GM23248 (cell line): ENCODE measurements at places on chromosomes 3 and 15. TPM values are rescaled to one million over a fixed set of nuclear protein-coding genes. Genes with fewer than 3 reads are reported as not detected.
A peak's percentile ranks its signal among the peaks of the same experiment; 100 is the strongest.

DNA sequence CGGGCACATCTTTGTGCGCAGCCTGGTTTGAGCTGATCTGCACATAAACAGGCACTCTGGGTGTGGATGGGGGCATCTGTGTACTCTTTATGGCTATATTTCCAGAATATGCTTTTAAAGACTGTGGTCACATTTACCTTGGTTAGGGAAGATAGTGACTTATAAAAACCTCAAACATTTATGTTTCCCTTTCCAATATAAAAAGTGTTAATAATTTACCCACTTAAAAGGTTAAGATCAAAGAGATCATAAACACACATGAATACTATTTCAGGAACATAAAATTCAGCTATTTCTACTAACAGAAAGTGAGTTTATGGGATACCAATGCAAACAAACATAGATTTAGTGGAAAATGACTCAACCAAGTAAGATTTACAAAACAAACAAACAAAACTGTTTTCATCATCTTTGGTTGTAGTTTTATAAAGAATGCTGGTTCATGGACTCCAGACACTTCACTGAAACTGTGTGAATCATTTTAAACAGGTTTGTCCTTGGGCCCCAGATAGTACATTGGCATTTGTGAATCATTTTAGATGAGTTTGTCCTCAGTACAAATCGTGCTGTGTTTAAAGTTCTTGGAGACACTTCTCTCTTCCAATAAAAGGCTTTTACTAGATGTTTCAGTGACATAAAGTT is 253.5 kb upstream of the CTDSPL start:
- H3K4me3 ChIP-seq = no peak overlapping the region
- no peaks in the 10 kb centered on the region for H3K4me1 ChIP-seq
- H3K27me3 ChIP-seq = no peaks in the 10 kb centered on the region
- peak; percentile 12 for DNase-seq

GRCh38 chr15:101396484-101397261 is 92.8 kb downstream of the PCSK6 start:
- DNase-seq = no peak
- no peaks in the 10 kb centered on the region for H3K36me3 ChIP-seq
- H3K27ac ChIP-seq = no peak overlapping the region
- H3K4me1 ChIP-seq = no peaks in the 10 kb centered on the region

- H3K27ac ChIP-seq = no peak overlapping the region
- H3K4me1 ChIP-seq = no peaks in the 10 kb centered on the region
- 0 out of 2 replicates have a peak, but pooled peaks cover 5% of the 10 kb centered on the region for H3K27me3 ChIP-seq
- H3K36me3 ChIP-seq = no peaks in the 10 kb centered on the region
- no peak for DNase-seq
These were observed 12.0 kb upstream of the RASGRF1 start for GRCh38 chr15:79102595-79102994.

DNA sequence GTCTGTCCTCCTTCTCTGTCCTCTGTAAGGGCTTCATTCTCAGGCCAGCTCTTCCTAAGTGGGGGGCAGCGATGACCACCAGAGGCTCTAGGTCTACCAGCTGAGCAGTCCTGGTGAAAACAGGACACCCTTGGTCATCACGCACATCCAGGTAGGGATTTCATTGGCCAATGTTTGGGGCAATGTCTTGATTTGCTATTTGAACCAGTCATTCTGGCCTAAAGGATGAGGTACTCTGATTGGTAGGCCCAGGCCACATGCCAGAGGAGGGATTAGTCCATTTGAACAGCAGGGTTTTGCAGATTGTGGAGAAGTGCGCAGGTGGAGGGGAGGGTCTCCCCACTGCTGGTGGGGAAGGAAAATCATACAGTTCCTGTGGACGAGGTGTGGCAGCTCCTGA is 57.3 kb downstream of the PLXNA1 start:
- no peaks in the 10 kb centered on the region for H3K27me3 ChIP-seq
- no peak for DNase-seq

- H3K27me3 ChIP-seq = no peaks in the 10 kb centered on the region
- no peaks in the 10 kb centered on the region for H3K36me3 ChIP-seq
- H3K27ac ChIP-seq = no peak overlapping the region
- peak; percentile 47 for DNase-seq
These were observed 36.3 kb upstream of the MEIS2 start for GRCh38 chr15:37136666-37137065.

DNA sequence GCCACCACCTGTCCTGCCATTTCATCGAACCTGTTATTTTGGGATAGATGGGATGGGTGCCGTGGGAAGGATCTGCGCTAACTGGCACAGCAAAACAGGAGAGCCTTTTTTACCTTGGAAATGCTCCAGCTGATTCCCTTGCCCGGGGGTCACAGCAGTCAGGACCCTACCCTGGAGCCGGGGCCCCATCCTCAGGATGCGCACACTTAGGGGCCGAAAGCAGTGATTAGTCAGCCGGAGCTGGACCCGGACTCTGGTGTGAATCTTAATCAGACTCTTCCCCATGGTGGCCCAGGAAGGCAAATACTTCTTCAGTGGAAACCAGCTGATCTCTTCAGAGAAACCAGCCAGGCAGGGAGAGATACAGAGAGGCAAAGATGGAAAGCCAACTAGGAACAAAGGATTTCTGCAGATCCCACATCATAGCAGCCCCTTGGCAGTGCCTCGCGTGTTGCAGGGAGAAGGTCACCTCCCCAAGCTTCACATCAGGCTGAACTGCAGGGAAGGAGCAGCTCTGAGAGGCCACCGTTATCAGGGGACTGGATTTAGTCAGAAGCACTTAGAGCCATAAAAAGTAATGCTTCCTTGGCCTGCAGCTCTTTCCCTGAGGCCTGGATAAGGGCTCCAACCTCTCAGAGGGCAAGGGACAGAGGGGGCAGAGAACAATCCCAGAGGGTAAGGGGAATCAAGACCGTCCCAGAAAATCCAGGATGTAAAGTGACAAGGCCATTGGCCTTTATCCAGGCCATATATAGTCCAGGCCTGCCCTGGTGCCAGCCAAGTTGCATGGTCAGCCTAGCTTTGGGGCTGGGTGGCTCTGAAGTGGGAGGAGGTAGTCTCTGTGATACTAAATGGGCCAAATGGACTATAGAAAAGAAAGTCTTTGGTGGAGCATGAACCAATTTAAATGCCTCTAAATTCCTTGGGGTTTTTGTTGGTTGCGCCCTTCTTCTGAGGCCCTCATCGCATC is 52.9 kb downstream of the WDR76 start:
- H3K27ac ChIP-seq = no peak overlapping the region
- H3K27me3 ChIP-seq = no peaks in the 10 kb centered on the region
- DNase-seq = no peak

GRCh38 chr3:19506171-19506570 is 357.9 kb downstream of the KCNH8 start:
- no peak overlapping the region for H3K27ac ChIP-seq
- no peak for DNase-seq
- no peak overlapping the region for H3K4me3 ChIP-seq
- H3K27me3 ChIP-seq = no peaks in the 10 kb centered on the region
- no peaks in the 10 kb centered on the region for H3K36me3 ChIP-seq

GRCh38 chr3:196697270-196697669 is 14.8 kb downstream of the CEP19 start:
- DNase-seq = no peak
- H3K4me1 ChIP-seq = no peaks in the 10 kb centered on the region
- no peaks in the 10 kb centered on the region for H3K27me3 ChIP-seq
- H3K27ac ChIP-seq = no peak overlapping the region

DNA sequence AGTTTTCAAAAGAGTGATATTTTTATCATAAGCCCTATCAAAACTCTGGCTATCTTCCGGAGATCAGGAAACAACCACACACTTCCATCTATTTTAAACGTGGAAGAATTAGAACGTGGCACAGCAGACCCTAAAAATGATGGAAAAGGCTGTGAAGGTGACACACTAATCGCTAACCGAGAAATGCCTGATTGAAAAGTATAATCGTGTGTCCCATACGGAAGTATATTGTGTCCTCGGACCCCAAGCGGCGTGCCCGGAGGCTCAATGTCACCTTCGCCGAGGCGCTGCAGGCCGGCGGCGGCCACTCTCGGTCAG is 642 bp downstream of the COX5A start:
- no peaks in the 10 kb centered on the region for H3K27me3 ChIP-seq
- no peaks in the 10 kb centered on the region for H3K36me3 ChIP-seq
- peaks cover 7% of the 10 kb centered on the region for H3K4me1 ChIP-seq
- no peak for DNase-seq
- peak overlapping the region; percentile 76 for H3K27ac ChIP-seq

- peaks cover 21% of the 10 kb centered on the region for H3K4me1 ChIP-seq
- peak; percentile 80 for DNase-seq
- no peaks in the 10 kb centered on the region for H3K36me3 ChIP-seq
- H3K4me3 ChIP-seq = no peak overlapping the region
These were observed 490.5 kb upstream of the NR2F2 start for GRCh38 chr15:95840004-95840403.

DNA sequence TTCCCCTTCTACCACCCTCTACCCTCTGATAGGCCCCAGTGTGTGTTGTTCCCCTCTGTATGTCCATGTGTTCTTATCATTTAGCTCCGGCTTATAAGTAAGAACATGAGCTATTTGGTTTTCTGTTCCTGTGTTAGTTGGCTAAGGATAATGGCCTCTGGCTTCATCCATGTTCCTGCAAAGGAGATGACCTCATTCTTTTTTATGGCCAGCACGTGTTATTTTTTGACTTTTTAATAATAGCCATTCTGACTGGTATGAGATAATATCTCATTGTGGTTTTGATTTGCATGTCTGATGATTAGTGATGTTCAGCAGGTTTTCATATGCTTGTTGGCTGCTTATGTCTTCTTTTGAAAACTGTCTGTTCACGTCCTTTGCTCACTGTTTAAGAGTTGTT is 63.1 kb upstream of the NPHP3 start:
- no peaks in the 10 kb centered on the region for H3K36me3 ChIP-seq
- no peak overlapping the region for H3K4me3 ChIP-seq
- DNase-seq = peak; percentile 46
- H3K27ac ChIP-seq = no peak overlapping the region
- H3K4me1 ChIP-seq = peaks cover 30% of the 10 kb centered on the region

GRCh38 chr15:70504299-70504951 is 258.9 kb downstream of the UACA start:
- peaks cover 50% of the 10 kb centered on the region for H3K4me1 ChIP-seq
- 0 out of 2 replicates have a peak, but pooled peaks cover 5% of the 10 kb centered on the region for H3K27me3 ChIP-seq
- peak; percentile 89 for DNase-seq
- no peaks in the 10 kb centered on the region for H3K36me3 ChIP-seq

DNA sequence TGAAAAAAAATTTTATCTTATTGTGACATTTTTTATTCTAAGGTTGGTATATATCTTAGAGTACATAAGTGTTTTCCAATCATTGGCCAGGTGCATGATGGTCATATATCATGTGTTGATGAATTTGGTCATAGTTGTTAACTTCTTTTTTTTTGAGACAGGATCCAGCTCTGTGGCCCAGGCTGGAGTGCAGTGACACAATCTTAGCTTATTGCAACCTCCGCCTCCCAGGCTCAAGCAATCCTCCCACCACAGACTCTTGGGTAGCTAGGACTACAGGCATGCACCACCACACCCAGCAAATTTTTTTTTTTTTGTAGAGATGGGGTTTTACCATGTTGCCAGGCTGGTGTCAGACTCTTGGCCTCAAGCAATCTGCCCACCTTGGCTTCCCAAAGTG is 44.0 kb downstream of the PCCB start:
- H3K27ac ChIP-seq = no peak overlapping the region
- no peaks in the 10 kb centered on the region for H3K36me3 ChIP-seq
- no peak overlapping the region for H3K4me3 ChIP-seq
- no peak for DNase-seq

GRCh38 chr3:72627271-72627670 is 221.0 kb downstream of the SHQ1 start:
- no peaks in the 10 kb centered on the region for H3K36me3 ChIP-seq
- no peak overlapping the region for H3K27ac ChIP-seq
- peaks cover 13% of the 10 kb centered on the region; the same call in 1 of the 2 replicates for H3K4me1 ChIP-seq
- no peaks in the 10 kb centered on the region for H3K27me3 ChIP-seq
- no peak for DNase-seq

The ZDHHC23 gene
- 1.6 and 3.8 TPM in 2 replicates for total RNA-seq

The FAM81A gene
- 0.32 and 0.51 TPM in 2 replicates for total RNA-seq

The GAP43 gene
- total RNA-seq = 0.54 and 0.63 TPM in 2 replicates

The SYNPR gene
- total RNA-seq = not detected in 2 replicates

The ULK4 gene
- 7.1 and 20.3 TPM in 2 replicates for total RNA-seq
